Lower leg skin (tissue), 4 donors: ENCODE measurements at places on chromosomes 1 and 21.
A peak's percentile ranks its signal among the peaks of the same experiment; 100 is the strongest.

DNA sequence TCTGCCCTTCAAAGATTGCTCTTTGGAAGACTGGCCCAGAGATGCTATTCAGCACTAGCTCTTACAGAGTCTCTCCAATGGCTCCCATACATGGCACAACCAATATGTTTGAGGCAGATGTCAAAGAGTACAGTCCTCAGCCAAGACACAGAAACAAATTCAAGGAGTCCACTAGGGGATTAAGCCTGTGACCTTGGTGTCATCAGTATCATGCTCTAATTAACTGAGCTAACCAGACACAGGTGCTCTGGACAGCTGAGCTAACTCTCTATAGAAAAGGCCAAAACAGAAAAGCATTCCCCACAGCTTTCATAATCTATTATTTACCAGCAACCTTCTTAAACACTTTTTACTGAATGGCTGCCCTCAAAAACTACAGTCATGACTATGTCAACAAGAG lies 666.0 kb upstream of the PLXNA2 start:
- DNase-seq, result no peak

GRCh38 chr1:114756949-114757454 lies 782 bp downstream of the CSDE1 start:
- DNase-seq, result peak; percentile 71

- no peak for DNase-seq
These were observed 9.8 kb downstream of the CACYBP start for GRCh38 chr1:175009532-175009931.

DNA sequence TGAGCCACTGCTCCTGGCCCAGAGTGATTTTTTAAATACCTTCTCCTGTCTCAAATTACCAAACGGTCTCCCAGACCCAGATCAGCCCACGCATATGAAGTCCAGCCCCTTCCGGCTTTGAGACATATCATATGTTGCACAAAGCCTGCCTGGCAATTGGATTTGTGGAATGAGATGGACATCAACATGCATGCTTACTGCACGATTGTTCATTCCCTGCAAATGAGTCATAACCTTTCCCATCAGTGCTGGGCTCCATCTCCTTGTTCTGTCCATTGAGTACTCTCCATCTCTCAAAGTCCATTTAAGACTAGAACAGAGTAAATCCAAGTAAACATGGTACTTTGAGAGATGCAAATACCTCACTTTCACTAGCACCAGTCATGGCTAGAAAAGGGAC lies 612.2 kb upstream of the USP24 start:
- no peak for DNase-seq

GRCh38 chr1:38135625-38136414 lies 89.2 kb upstream of the POU3F1 start:
- no peak for DNase-seq

DNA sequence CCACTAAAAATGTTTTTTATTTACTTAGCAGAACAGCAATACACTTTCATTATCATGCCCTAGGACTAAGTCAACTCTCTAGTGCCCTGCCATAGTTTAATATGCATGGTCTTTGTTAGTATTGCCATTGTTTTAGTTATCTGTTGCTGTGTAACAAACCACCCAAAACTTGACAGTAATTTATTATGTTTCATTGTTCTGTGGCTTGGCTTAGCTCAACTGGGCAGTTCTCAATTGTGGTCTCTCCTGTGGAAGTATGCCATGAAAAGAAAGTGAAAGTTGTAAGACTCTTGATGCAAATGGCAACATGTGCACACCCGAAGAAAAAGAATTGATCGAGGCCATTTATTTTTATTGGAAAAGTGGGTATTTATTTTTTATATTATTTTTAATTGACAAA lies 206.3 kb upstream of the KCTD3 start:
- DNase-seq, result no peak

GRCh38 chr21:35529171-35529863 lies 480.2 kb upstream of the RUNX1 start:
- DNase-seq, result no peak

- DNase-seq, result peak; percentile 88
These were observed 619 bp downstream of the BCL9 start for GRCh38 chr1:147541672-147542568.

- DNase-seq, result no peak
These were observed 157.9 kb upstream of the BACE2 start for GRCh38 chr21:41010101-41010435.

DNA sequence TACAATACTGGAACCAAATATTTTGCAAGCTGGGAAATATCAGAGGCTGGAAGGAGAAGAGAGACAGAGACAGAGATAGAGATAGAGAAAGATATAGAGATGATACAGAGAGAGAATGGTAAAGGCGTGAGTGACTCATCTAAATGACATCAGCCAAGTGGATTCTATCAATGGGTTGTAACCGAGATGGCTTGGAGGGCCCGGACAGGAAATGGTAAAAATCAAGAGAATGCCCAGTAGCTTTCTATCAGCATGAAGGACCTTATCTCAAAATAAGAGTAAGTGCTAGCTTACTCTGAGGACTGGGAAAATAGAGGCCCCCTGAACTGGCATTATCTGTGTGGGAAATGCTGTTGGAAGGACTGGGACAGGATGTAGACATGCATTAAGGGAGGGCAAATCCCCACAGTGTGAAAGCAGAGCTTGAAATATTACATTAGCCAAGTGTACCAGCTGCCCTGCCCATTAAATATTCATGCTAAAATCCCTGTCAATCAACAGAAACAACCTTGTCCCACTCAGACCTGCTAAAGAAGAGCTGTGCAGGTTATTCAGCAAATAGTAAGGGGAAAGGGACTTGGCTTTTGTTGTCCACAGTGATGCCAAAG lies 76.6 kb upstream of the ZNF644 start:
- DNase-seq, result no peak

GRCh38 chr1:9331558-9332346 lies 39.1 kb downstream of the SPSB1 start:
- no peak for DNase-seq

DNA sequence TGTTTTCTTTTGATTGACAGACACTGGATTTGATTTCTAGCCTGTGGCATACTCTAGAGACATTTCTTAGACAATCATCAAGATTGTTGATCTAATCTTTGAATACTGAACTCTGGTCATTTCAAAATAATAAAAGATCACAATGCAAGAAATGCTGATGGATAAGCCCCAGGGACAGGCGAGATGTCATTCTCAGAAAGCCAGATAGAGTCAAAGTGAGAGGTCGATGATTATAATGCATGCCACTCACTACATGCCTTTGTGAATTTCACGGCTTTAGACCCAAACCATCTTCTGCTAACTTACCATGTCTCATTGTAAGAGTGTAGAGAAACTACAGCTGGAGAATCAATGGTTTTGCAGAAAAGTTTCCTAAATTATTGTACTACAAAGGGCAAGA lies 257.1 kb downstream of the DYRK1A start:
- no peak for DNase-seq

DNA sequence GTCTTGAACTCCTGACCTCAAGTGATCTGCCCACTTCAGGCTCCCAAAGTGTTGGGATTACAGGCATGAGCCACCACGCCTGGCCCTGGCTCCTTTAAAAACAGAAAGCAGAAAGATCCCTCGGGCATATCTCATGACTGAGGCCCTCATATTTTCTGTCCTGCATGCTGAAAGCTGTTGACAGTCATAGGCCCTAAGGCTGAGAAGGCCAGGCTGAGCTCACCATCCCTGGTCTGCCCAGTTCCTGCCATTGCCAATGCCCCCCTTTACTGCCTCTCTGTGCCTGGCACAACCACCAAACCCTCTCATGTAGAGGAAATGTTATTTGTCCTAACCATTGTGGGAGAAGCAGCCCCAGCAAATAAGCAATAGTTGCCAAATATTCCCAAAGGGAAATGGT lies 12.7 kb downstream of the CD34 start:
- DNase-seq, result no peak

GRCh38 chr1:55938376-55938850 lies 641.0 kb downstream of the PLPP3 start:
- DNase-seq, result no peak

- no peak for DNase-seq
These were observed 291.1 kb downstream of the PTPRU start for GRCh38 chr1:29527314-29528004.

GRCh38 chr1:208433086-208433485 lies 188.9 kb upstream of the PLXNA2 start:
- DNase-seq, result no peak

- no peak for DNase-seq
These were observed 152.0 kb downstream of the CHRM3 start for GRCh38 chr1:239538239-239538988.

GRCh38 chr1:153698923-153699714 lies 20.6 kb downstream of the NPR1 start:
- no peak for DNase-seq

- DNase-seq, result no peak
These were observed 574.0 kb downstream of the KCNT2 start for GRCh38 chr1:196034080-196034706.

DNA sequence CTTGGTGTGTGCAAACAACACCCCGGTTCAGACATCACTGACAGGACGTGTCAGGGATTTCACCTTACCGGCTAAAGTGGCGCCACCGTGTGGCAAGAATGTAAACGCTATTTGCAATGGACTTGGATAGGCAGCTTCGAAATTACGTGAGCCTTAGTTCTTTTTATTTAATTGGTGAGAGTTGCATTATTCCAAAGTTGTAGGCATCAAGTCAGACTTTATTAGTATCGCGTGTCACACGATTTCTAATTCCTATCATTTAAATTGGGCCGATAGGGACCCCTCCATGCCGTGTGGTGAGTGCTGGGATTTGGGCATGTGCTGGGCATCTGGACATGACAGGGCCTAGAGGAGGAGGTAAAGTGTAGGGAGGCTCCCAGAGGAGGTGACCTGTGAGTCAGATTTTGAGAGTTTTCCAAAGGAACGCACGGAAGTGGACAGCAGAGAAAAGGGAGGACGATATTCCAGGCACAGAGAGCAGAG lies 14.5 kb upstream of the CPT2 start:
- DNase-seq, result peak; percentile 97

DNA sequence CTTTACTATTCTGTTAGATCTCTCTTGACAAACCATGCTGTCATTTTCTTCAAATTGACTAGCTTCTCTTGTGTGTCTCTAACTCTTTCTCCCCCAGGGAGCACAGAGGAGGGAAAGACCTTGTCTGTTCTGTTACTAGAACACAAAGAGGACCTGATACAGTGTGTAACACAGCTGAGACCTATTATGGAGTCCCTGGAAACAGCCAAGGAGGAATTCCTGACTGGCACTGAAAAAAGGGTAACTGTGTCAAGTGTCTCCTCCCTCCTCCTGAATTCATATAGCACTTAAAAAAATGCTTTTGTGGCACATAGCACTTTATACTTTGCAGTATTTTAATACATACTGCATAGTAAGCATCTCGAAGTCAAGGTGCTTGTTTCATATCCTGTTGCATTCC lies 50.6 kb downstream of the ZBTB40 start:
- no peak for DNase-seq

GRCh38 chr1:29653886-29654450 lies 417.6 kb downstream of the PTPRU start:
- DNase-seq, result no peak

DNA sequence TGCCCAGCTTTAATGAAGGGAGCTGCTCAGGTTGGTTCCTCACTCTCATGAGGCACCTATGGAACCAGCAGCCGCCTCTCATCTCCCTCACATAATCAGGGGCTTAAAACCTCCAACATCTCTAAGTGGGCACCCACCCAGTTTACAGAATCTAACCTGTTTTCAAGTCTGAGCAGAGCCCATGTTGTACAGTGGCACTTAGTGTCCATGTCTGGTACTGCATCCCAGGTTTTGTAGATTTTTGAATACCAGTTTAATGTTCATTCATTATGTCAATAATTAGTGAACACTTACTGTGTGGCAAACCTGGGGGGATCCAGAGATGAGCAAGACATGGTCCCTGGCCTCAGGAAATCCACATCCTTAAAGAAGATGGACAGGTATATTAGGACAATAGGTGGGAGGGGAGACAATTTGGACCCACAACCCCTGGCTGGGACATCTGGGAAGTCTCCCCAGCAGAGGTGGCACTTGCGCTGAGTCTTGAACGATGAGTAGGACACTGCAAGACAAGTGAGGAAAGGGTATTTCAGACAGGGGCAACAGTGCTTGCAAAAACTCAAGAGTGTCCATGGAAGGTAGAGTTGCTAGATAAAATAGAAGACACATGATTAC lies 83.3 kb downstream of the LACTBL1 start:
- DNase-seq, result no peak

DNA sequence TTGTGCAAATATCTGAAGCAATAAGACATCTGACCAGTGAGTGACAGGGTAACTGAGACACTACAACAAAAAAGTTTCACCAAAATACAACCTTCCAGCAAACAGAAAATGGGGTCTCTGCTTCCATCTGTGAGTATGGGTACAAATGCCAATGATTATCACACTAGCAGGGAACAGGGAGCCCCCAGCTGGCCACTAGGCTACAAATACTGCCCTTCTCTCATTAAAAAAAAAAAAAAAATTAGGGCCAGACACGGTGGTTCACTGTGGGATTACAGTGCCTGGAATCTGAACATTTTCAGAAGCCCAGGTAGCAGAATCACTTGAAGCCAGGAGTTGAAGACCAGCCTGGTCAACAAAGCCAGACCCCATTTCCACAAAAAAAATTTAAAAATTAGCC lies 48.4 kb upstream of the EDARADD start:
- no peak for DNase-seq

DNA sequence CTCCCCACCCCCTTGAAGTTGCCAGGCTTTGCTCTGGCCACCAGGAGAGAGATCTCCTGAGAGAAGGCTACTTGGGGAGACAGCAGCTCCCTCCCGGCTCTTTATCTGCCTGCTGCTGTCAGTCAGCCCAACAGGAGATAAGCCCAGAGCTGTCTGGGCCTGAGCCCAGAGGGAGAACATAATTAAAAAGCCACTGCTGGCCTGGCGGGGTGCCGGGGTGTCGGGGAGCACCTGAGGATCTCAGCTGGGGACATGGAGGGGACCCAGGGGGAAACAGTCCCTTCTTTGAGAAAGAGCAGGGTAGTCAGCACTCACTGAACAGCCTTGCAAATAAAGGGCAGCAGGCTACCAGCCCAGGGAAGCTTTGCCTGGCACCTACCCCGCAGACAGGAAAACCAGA lies 17.9 kb downstream of the VWA5B1 start:
- DNase-seq, result no peak

DNA sequence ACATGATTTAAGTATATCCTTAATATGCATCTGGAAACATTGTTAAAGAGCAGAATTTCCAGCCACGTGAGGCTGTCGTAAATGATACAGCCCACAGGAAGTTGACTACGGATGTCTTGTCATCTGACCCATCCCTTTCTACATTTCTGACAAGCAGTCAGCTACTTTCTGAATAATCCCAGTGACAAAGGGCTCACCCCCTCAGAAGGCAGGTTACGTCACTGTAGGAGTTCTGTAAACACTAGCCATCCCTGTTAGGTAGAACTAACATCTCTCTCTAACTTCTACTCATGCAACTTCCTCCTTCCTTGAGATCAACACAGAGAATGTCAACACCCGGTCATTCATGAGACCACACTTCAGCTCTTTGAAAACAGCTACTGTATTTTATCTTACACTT lies 259.2 kb downstream of the GREM2 start:
- DNase-seq, result no peak

GRCh38 chr1:185008838-185009237 lies 34.5 kb upstream of the NIBAN1 start:
- DNase-seq, result no peak

- DNase-seq, result no peak
These were observed 112.3 kb upstream of the ZRANB2 start for GRCh38 chr1:71193153-71193552.

GRCh38 chr1:188903241-188903640 lies 1574.4 kb downstream of the BRINP3 start:
- no peak for DNase-seq

GRCh38 chr21:42523941-42524340 lies 10.3 kb downstream of the SLC37A1 start:
- no peak for DNase-seq
